ENCODE measurements at places on chromosomes 12 and 14.

DNA sequence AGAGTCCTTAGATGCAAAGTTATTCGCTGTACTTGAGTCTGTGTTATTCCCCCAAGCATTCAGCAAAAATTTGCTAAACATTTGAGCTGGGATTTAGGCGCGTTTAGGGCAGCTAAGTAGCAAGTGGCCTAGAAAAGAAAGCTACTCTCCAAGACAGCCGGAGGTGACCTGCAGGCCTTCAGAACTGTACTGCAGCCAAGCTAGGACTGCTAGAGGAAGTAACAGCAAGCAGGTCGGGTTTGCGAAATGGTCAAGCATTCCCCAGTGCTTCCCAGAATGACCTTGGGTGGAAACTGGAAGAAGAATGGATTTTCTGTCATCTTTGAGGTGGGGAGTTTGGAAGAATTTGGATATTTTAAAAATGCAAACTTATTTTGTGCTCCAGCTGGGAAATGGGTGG is 287.5 kb downstream of the FOXN3 start:
- no peak overlapping the region for H3K4me3 ChIP-seq
- DNase-seq: no peak
- no peaks in the 10 kb centered on the region for H3K36me3 ChIP-seq
- H3K4me1 ChIP-seq: no peaks in the 10 kb centered on the region
- H3K27ac ChIP-seq: no peak overlapping the region

DNA sequence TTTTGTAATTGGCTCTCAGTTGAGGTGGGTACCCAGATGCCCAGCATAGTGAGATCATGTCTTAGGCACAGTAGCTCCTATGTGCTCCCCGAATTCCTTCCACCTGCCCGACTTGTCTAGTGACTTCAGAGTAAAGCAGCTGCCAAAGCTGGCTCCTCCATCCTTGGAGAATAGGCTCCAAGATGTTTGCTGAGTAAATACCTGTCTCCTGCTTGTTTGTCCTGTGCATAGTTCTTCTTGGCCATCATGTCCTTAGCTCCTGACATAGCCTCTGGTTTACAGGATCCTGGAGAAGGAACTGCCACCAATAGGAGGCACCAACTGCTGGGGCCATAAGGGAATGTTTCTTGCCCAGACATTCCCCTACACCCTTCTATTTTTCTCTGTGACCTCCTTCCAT is 52.6 kb upstream of the CISTR start:
- peaks cover 2% of the 10 kb centered on the region for H3K27me3 ChIP-seq
- peaks cover 7% of the 10 kb centered on the region for H3K4me1 ChIP-seq
- H3K4me3 ChIP-seq: no peak overlapping the region
- DNase-seq: no peak

GRCh38 chr14:101103321-101103901 is 199.9 kb upstream of the RTL1 start:
- no peak overlapping the region for H3K4me3 ChIP-seq
- peaks cover 4% of the 10 kb centered on the region for H3K36me3 ChIP-seq
- peak; percentile 61 for DNase-seq

DNA sequence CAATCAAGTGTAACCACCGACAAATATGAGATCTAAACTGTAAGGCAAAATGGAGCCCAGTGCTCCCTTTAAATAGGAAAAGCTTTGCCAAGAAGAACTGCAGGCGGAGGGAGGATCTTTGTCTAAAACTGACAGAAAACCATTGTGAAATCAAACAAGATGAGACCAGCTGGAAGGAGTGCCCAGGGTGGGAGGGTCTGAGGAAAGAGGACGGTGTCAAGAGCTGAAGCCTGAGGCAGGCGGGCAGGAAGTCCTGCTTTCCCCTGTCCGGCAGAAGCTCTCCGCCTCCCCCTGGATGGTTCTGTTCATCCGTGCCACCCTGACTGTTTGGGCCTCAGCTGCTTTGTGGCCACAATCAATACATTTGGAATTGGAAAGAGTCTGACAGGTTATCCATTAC is 37.5 kb downstream of the CDC42BPB start:
- H3K36me3 ChIP-seq: peaks cover 17% of the 10 kb centered on the region
- H3K27me3 ChIP-seq: no peaks in the 10 kb centered on the region
- peaks cover 52% of the 10 kb centered on the region for H3K4me1 ChIP-seq
- no peak for DNase-seq
- peak overlapping the region; percentile 19 for H3K27ac ChIP-seq
- H3K4me3 ChIP-seq: no peak overlapping the region

DNA sequence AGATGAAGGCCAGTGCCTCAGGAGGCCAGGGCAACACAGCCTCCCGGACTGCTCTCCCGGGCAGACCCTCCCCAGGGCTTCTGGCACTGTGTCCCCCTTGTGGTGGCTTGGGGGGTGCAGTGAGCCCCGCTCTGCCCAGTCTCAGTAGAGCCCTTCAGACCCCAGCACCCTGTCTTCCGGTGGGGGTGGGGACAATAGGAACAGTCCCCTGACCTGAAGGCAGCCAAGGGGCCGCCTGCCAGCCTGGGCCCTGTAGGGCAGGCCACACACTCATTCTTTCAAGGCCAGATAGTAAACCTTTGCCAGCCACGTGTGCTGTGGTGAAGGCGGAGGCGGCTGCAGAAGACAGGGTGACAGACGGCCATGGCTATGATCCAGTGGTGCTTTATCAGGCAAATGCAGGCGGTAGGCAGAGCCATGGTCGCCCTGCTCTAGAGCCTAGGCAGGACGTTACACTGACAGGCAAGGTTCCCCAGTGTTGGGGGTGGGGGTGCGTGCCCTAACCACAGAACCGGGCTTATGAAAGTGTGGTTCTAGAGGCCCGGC is 15.0 kb downstream of the ZFYVE21 start:
- H3K27ac ChIP-seq: no peak overlapping the region
- H3K4me1 ChIP-seq: peaks cover 12% of the 10 kb centered on the region
- DNase-seq: no peak
- no peaks in the 10 kb centered on the region for H3K27me3 ChIP-seq

- H3K27me3 ChIP-seq: no peaks in the 10 kb centered on the region
- no peak for DNase-seq
- no peak overlapping the region for H3K4me3 ChIP-seq
- H3K4me1 ChIP-seq: no peaks in the 10 kb centered on the region
- H3K27ac ChIP-seq: no peak overlapping the region
Measured at GRCh38 chr12:83896416-83896815, 1016.2 kb downstream of the SLC6A15 start.

DNA sequence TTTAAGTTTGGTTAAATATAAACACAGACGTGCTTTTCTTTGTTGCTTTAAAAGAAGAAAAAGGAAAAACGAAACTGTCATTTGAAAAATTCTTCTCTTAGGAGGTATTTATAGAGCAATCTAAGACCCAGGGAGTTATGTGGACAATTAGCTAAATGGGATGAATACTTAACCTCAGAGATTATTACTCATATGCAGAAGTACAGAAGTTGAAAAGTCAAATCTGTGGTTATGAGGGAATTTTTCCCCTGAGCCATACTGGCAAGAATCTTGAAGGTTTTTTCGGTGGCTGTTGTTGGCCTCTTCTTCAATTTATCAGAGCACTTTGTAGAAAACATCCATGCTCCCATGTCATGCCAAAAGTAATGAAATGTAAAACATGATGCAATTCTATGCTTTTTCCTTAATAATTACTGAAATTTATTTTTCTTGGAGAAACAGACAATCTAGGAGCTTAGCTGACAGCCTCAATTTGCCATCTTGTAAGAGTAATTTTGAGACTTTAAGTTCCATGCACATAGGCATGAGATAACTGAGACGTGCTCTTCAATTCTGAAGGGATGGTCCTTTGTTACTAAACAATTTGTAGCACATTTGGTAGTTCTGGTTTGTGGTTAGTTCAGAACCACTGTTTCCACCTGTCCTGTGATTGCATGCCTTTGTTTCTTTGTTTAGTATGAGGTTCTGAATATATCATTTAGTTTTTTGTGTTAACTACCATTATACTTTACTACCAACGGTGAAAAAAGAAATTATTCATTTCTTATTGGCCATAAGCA is 126.6 kb downstream of the BCAT1 start:
- no peak overlapping the region for H3K4me3 ChIP-seq
- DNase-seq: no peak
- no peak overlapping the region for H3K27ac ChIP-seq
- peaks cover 71% of the 10 kb centered on the region for H3K36me3 ChIP-seq

DNA sequence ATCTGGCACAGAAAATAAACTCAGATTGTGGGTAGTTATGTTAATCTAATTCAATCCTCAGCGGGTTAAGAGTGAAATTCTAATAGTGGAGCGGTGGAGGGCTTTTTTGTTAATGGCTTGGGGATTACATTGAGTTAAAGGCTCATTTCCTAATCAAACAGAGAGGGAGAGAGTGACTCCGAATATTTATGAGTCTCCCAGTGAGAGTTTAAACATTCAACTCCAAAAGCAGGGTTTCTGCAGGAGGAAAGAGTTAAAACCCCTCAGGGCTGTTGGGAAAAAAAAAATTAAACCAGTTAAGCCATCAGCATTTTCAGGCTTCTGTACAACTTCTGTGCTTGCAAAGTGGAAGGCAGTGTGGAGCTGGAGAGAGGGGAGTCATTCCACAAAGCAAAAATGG is 62.1 kb upstream of the ESRRB start:
- no peak overlapping the region for H3K4me3 ChIP-seq
- peaks cover 44% of the 10 kb centered on the region for H3K4me1 ChIP-seq
- no peaks in the 10 kb centered on the region for H3K36me3 ChIP-seq
- H3K27me3 ChIP-seq: peaks cover 60% of the 10 kb centered on the region
- no peak overlapping the region for H3K27ac ChIP-seq

DNA sequence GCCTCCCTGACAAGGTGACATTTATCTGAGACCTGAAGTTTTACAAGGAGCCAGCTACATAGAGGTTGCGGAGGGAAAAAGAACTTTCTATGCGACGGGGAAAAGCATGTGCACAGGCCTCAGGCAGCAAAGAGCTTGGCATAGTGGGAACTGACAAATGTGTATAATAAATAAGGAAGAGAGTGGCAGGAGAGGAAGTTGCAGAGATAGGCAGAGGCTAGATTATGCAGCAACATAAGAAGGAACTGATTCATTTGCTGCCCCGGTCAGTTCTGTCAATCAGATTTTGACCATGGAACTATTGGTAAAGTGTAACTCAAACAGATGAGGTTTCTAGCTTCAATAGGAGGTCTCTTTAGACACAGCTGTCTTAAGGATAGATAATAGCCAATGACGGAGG is 33.7 kb upstream of the RIC8B start:
- H3K4me3 ChIP-seq: no peak overlapping the region
- H3K36me3 ChIP-seq: no peaks in the 10 kb centered on the region
- DNase-seq: no peak
- peaks cover 36% of the 10 kb centered on the region for H3K27me3 ChIP-seq
- no peak overlapping the region for H3K27ac ChIP-seq

- H3K27ac ChIP-seq: no peak overlapping the region
- peaks cover 16% of the 10 kb centered on the region for H3K4me1 ChIP-seq
- H3K4me3 ChIP-seq: no peak overlapping the region
- H3K27me3 ChIP-seq: no peaks in the 10 kb centered on the region
Measured at GRCh38 chr14:31692376-31692781, 131.2 kb downstream of the NUBPL start.

GRCh38 chr12:50222275-50222783 is 55.2 kb upstream of the CERS5 start:
- no peak overlapping the region for H3K4me3 ChIP-seq
- no peaks in the 10 kb centered on the region for H3K27me3 ChIP-seq
- H3K27ac ChIP-seq: no peak overlapping the region
- H3K36me3 ChIP-seq: peaks cover 3% of the 10 kb centered on the region
- peaks cover 14% of the 10 kb centered on the region for H3K4me1 ChIP-seq
- peak; percentile 74 for DNase-seq

DNA sequence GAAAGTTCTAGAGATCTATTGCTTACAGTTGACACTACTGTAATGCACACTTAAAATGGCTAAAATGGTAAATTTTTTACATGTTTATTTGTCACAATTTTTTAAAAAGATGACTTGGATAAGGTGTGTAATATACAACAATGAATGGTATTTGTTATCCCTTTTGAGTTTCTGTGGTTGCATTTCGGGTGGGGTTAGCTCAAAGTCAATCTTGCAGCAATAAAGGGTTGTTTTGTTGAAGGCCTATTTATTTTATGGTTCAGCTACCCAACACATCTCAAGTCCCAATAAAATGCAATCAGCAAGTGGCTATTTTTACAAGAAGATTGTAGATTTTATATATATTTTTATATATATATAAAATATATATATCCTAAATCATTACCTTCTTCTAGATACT is 22.1 kb downstream of the SNRPF start:
- DNase-seq: no peak
- no peaks in the 10 kb centered on the region for H3K27me3 ChIP-seq
- H3K4me1 ChIP-seq: no peaks in the 10 kb centered on the region
- no peak overlapping the region for H3K4me3 ChIP-seq
